ENCODE measurements at places on chromosomes 5 and 9.
A peak's percentile ranks its signal among the peaks of the same experiment; 100 is the strongest.

DNA sequence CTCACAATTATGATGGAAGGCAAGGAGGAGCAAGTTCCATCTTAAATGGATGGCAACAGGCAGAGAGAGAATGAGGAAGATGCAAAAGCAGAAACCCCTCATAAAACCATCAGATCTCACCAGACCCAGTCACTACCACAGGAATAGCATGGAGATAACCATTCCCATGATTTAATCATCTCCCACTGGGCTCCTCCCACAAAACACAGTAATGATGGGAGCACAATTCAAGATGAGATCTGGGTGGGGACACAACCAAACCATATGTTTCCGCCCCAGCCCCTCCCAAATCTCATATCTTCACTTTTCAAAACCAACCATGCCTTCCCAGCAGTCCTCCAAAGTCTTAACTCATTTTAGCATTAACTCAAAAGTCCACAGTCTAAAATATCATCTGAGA is 304.0 kb downstream of the TUSC1 start:
- H3K4me3 ChIP-seq: no peak overlapping the region
- H3K27me3 ChIP-seq: no peaks in the 10 kb centered on the region
- no peak overlapping the region for H3K27ac ChIP-seq
- DNase-seq: no peak
- H3K36me3 ChIP-seq: no peaks in the 10 kb centered on the region

- H3K4me3 ChIP-seq: no peak overlapping the region
- no peaks in the 10 kb centered on the region for H3K36me3 ChIP-seq
- H3K27me3 ChIP-seq: no peaks in the 10 kb centered on the region
- no peaks in the 10 kb centered on the region for H3K4me1 ChIP-seq
- H3K27ac ChIP-seq: no peak overlapping the region
- DNase-seq: no peak
Measured at GRCh38 chr5:145984072-145984471, 47.7 kb downstream of the SH3RF2 start.

DNA sequence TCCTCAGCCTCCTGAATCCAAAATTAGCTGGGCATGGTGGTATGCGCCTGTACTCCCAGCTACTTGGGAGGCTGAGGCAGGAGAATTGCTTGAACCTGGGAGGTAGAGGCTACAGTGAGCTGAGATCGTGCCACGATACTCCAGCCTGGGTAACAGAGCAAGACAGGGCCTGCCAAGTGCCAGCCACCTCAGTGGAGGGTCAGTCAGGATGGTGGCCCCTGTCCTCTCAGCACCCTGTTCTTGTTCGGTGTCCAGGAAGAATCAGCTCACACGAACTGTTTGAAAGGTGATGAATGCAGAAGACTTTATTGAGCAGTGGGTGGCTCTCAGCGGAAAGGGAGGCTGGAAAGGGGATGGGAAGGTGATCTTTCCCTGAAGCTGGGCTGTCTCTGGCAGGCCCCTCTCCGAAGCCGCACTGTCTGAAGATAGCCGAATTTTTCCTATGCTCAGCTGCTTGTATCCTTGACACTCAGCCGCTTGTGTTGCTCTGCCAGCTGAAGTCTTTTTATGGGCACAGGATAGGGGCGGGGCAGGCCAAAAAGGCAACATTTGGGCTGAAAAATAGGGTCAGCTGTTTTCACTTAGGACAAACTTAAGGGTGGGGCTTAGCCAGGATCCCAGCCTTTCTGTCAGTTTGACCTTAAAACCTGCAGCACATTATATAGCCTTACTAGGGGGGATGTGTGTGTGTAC is 50.9 kb downstream of the UBE2R2 start:
- no peaks in the 10 kb centered on the region for H3K27me3 ChIP-seq
- H3K27ac ChIP-seq: peak overlapping the region; percentile 62
- H3K4me1 ChIP-seq: peaks cover 33% of the 10 kb centered on the region
- no peak overlapping the region for H3K4me3 ChIP-seq

DNA sequence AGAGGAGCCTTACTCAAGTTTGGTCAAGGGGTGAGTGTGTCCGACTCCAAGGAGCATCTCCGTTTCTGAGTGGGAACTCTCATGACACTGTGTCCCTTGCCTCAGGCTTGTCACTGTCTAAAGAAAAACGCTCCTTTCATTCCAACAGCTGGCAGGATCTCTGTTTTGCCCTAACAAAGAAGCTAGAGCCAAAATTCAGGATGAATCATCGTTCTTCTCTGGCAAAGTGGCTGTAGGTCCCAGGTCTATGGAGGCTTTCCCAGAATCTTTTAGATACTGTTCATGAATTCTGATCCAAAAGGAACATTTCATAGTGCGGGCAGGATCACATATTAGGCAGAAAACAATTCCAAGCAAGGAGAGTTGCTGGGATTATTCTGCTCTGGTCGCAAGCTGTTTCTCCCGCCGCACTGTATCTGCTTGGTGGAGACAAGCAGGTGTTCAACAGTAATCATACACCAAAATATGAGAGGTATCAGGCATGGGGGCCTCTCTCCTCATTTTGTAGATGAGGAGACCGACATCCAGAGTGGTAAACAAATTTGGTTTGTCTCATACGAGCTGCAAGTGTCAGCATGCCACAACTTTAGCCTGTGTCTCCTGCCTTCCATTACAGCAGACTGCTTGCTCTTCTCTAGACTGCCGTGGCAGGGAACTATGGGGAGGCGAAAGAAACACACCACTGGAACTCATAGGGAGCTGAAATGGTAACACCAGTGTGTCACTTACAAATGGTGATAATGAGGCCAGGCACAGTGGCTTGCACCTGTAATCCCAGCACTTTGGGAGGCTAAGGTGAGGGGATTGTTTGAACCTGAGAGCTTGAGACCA is 72.6 kb downstream of the ENTREP1 start:
- no peak overlapping the region for H3K4me3 ChIP-seq
- no peaks in the 10 kb centered on the region for H3K27me3 ChIP-seq
- H3K36me3 ChIP-seq: no peaks in the 10 kb centered on the region
- DNase-seq: no peak

DNA sequence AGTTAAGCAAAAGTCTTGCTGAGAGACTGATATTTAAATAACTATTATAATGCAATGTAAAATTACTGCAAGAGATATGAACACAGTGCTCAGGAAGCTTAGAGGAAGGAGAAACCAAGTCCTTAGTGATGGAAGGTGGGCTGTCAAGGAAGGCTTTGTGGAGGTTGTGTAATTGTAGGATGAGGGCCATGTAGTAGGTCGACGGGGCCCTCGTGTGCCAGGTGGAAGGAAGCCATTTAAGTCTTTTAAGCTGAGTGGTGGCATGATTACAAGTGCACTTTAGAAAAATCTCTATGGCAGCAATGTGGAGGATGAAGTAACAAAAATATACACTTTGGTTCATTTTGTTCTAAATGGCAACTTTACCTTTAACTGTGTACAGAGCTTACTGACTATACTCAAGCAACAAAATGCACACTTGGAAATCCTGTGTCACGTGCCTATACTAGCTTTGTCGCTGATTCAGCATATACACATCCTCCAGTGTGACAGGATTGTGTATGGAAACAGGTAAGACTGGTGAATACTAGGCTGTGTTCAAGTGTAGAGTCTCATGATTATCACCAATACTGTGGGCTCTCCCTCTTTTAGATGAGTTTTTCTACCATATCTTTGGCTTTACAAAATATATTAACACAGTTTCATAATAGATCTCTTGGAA is 78.6 kb downstream of the TMC1 start:
- no peaks in the 10 kb centered on the region for H3K27me3 ChIP-seq
- no peak overlapping the region for H3K4me3 ChIP-seq
- peaks cover 13% of the 10 kb centered on the region for H3K4me1 ChIP-seq

DNA sequence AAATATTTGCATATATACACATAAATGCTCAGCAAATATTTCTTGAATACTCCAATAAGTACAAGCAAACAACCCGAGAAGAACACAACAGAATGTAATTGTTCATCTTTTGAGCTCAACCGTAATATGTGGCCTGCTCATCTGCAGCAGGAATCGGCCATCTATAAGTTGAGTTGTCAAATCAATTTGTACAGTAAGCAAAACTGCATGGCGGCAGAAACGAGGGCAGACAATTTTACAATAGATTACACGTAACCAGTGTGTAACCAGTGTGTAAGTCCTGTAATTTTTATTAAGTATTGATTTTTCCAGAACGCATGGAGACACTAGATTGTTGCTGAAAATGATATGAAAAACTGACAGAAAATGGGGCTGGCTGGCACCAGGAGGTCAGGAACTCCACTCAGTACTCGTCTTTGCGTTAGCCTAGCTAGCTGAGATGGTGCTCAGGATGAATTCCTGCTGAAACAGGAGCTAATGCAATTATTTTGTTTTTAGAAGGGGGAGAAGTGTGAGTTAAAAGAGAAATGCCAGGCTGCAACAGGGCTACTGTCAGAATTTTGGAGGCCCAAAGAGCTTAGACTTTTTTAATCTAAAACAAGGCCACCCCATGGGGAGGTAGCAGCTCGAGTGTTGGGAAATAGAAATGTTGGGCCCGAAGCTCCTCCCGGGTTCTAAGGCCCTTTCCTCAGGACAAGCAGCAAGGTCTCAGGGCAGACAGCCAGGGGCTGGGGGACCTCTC is 682 bp downstream of the DHX29 start:
- H3K27ac ChIP-seq: peak overlapping the region; percentile 96
- H3K4me3 ChIP-seq: peak overlapping the region; percentile 74
- H3K4me1 ChIP-seq: peaks cover 62% of the 10 kb centered on the region
- H3K36me3 ChIP-seq: no peaks in the 10 kb centered on the region

DNA sequence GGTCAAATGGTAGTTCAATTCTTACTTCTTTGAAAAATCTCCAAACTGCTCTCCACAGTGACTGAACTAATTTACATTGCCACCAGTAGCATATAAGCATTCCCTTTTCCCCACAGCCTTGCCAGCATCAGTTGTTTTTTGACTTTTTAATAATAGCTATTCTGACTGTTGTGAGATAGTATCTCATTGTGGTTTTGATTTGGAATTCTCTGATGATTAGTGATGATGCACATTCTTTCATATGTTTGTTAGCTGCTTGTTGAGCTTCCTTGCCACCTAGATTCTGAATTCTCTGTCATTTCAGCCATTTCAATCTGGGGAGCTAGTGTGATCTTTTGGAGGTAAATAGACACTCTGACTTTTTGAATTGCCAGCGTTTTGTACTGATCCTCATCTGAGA is 24.0 kb downstream of the CDK20 start:
- H3K36me3 ChIP-seq: no peaks in the 10 kb centered on the region
- H3K27ac ChIP-seq: no peak overlapping the region
- no peak overlapping the region for H3K4me3 ChIP-seq
- H3K4me1 ChIP-seq: no peaks in the 10 kb centered on the region

- no peak for DNase-seq
- H3K36me3 ChIP-seq: no peaks in the 10 kb centered on the region
- no peak overlapping the region for H3K4me3 ChIP-seq
- H3K27me3 ChIP-seq: no peaks in the 10 kb centered on the region
- no peaks in the 10 kb centered on the region for H3K4me1 ChIP-seq
Measured at GRCh38 chr5:141760193-141760592, 78.2 kb upstream of the ARAP3 start.

GRCh38 chr5:149782895-149783586 is 52.9 kb downstream of the PPARGC1B start:
- H3K4me3 ChIP-seq: no peak overlapping the region
- peaks cover 67% of the 10 kb centered on the region for H3K4me1 ChIP-seq
- DNase-seq: no peak
- no peaks in the 10 kb centered on the region for H3K27me3 ChIP-seq
- no peaks in the 10 kb centered on the region for H3K36me3 ChIP-seq
- H3K27ac ChIP-seq: peak overlapping the region; percentile 94

DNA sequence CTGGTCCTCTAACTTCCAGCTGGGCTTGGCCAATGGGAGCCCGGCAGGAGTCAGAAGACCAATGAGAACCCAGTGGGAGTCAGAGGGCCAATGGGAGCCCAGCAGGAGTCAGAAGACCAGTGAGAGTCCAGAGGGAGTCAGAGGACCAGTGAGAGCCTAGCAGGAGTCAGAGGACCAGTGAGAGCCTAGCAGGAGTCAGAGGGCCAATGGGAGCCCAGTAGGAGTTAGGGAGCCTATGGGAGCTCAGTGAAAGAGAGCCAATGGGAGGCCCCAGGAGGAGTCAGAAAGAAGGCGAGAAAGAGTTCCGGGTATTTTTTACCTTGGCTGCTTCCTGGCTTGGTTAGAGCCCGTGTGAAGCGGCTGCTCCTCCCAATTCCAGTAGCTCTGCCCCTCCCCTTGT is 191.0 kb downstream of the GABBR2 start:
- no peaks in the 10 kb centered on the region for H3K27me3 ChIP-seq
- no peaks in the 10 kb centered on the region for H3K36me3 ChIP-seq
- H3K27ac ChIP-seq: no peak overlapping the region
- DNase-seq: no peak

- peak; percentile 60 for DNase-seq
- peaks cover 39% of the 10 kb centered on the region for H3K4me1 ChIP-seq
- no peaks in the 10 kb centered on the region for H3K27me3 ChIP-seq
- H3K27ac ChIP-seq: no peak overlapping the region
- H3K4me3 ChIP-seq: no peak overlapping the region
Measured at GRCh38 chr5:756171-756570, 28.4 kb downstream of the ZDHHC11B start.

DNA sequence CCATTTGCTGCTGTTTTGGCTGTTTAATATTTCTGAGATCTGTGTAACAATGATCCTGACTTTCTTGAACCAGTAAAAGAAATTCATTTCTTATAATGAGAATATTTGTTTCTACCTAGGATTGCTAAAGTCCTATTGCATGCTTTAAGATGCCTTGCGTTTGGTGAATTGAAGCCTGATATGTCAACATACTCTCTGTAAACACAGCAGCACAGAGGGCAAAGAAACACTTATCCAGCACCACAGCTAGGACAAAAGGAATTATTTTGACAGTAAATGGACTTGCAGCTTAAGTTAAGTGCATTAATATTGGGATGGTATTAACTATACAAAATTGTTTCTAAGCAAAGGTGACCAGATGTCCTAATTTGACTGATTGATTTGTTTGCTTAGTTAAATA is 2031.2 kb upstream of the CDH6 start:
- DNase-seq: no peak
- no peaks in the 10 kb centered on the region for H3K4me1 ChIP-seq
- H3K27me3 ChIP-seq: no peaks in the 10 kb centered on the region
- no peak overlapping the region for H3K27ac ChIP-seq
- no peak overlapping the region for H3K4me3 ChIP-seq
- H3K36me3 ChIP-seq: no peaks in the 10 kb centered on the region

DNA sequence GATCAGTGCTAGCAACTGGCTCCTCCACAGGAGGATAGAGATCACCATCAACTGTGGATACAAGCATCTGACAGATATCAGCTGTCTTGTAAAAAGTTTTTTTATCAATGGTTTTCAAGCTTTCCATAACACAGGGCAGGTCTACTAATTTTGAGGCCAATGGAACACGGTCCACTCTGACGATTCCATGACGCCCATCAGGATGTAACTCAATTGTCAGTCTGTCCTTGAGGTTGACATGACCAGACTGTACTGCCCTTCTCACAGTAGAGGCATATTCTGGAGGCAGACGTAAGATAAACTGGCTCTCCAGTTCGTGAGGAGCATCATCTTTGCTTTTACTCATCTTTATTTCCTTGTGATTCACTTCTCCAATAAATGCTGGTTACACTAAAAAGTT is 885 bp downstream of the TAF7 start:
- H3K27me3 ChIP-seq: no peaks in the 10 kb centered on the region
- DNase-seq: no peak
- H3K4me3 ChIP-seq: peak overlapping the region; percentile 65
- H3K36me3 ChIP-seq: peaks cover 13% of the 10 kb centered on the region
- no peaks in the 10 kb centered on the region for H3K4me1 ChIP-seq

- H3K4me1 ChIP-seq: no peaks in the 10 kb centered on the region
- H3K27me3 ChIP-seq: no peaks in the 10 kb centered on the region
- peak; percentile 72 for DNase-seq
Measured at GRCh38 chr9:112751056-112751795, 666 bp downstream of the SNX30 start.
